ENCODE measurements at places on chromosomes 3 and 15.

DNA sequence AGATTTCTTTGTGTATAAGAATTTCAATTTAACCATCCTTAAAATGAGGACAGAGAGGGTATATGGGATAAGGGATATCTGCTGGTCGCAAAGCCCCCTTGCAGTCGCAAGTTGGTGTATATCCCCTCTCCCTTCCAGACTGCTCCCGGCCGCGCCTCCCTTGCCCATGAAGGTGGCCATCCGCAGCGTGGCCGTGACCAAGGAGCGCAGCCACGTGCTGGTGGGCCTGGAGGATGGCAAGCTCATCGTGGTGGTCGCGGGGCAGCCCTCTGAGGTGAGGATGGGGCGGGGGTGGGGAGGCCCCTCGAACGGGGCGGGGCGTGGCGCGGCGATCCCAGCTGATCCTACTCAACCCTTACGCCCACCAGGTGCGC is 29.4 kb downstream of the NBEAL2 start:
- no peak for DNase-seq

DNA sequence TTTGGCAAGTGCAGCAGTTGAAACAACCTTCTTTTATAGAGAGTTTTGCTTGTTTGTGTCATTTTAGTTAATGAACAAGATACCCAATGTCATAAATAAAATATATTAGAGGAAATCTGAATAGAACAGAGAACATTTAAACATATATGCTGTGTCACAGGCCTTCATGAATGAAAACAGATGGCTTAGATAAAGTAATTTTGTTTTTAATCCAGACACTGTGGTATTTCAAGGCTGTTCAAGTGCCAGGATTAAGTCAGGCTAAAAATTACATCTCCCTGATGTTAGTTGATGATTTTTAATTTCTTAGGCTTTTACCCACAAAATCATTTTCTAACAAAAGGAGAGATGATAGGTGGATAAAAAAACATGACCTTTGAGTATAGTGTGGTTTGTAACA is 4.9 kb upstream of the ACKR4 start:
- DNase-seq: no peak

GRCh38 chr3:36511791-36512486 is 131.6 kb downstream of the STAC start:
- DNase-seq: no peak

GRCh38 chr3:11199902-11200845 is 45.9 kb downstream of the HRH1 start:
- no peak for DNase-seq

DNA sequence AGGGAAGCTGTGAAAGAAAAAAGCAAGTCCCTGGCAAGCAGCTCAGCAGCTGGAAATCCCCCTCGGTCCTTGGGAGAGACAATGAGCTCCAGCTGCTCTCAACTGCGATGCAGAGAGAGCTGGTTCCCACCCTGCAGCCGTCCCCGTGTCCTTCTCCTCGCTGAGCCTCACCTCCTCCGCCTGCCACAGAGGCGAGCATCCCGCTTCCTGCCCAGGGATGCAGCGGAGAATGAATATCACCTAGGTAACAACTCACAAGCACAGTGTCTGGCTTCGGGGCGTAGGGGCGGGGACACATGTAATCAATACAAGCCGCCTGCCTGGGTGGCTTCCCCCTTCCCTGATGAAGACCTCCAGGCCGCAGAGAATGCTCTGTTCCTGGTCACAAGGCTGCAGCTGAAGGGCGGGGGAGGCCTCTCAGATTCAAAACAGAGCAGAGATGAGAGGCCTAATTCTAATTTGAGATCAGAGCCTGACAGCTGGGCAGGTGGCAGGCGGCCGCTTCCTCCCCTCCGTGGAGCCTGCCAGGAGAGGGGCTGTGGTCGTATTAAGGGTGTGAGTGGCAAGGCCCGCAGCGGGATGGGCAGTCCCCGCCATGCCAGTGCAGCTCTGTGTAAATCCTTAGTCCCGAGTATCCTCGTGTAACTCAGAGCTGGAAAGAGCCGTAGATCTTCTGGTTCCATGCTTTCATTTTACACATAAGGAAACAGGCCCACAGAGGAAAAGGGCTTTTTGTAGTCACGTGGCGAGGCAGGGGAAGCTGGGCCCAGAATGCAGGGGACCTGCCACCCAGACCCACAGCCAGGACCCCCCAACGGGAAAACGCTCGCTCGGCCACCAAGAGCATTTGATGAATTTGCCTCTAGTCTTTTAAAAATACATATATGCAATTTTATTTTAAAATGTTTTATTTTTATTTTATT is 24.3 kb downstream of the ZDHHC19 start:
- no peak for DNase-seq

GRCh38 chr3:159637883-159638542 is 350.6 kb upstream of the IL12A start:
- DNase-seq: peak; percentile 65

DNA sequence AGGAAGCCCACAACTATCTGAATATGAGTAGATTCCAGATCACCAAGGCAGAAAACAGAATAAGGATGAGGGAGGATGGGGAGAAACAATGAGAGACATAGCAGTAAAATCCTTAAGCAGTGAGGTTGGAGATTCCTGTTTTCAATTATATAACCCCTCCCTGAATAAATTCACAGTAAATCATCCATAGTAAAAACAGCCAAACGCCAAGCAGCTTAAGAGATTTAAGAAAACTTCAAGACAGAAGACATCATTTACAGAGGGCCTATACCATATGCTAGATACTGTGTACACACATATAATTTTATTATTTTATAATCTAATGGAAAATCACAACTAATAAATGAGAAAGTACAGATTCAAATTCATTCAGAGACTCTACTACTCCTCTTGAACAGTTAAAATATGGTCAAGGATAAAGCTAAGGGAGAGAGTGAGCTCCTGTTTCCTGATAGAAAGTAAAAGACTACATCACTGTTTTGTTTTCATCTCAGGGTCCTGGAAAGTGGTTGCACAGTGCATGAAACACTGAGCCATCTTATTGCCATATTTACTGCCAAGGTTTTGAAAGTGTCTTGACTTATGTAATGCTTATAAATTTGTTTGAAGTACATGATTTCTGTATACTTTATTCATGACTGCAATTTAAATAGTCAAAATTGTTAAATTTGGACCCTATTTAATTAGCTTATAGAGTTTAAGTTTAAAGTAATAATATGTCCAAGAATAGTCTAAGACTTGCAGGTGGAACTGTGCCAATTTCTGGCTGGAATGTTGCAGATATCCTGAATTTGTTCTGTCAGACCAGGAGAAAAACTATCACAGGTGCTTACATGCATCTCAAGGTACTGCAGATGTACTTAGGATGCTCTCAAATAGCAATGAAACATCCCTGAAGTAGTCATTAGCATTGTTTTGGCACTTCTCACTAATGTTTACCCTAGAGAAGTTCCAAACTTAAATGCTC is 141.4 kb downstream of the TBL1XR1 start:
- DNase-seq: peak; percentile 26

DNA sequence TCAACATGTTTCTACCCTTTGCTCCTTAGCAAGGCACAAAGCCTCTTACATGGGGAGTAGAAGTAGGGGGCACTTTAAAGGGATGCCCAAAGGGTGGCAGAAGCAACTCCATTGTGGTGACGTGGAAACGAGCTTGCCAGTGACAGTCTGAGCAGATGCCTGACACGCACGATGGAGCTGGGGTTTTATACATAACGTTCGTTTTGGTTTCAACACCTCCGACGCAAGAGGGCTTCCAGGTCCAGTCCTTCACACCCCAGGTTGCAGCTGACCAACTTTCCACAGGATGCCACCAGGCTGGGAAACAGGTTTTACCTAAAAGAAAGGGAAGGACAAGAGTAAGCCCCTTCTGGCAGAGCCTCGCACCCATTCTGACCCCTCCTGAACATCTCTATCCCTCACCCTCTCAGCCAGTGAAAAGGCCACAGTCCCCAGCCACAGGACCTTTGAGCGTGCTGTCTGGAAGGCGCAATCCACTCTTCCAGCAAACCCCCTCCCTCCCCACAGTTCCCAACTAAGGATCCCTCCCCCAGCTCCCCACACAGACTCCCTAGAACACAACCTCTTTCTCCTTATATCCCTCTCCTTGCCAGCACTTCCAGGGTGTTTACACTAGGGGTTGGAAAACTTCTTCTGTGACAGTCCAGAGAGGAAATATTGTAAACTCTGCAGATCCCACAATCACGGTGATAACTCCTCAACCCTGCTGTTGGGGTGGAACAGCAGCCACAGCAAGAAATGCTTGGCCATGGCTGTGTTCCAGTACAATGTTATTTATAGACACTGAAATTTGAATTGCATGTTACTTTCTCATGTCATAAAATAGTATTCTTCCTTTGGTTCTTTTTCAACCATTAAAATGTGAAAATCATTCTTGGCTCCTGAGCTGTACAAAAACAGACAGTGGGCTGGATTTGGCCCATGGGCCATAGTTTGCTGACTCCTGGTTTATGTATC is 36.2 kb downstream of the FAM174B start:
- DNase-seq: peak; percentile 50

DNA sequence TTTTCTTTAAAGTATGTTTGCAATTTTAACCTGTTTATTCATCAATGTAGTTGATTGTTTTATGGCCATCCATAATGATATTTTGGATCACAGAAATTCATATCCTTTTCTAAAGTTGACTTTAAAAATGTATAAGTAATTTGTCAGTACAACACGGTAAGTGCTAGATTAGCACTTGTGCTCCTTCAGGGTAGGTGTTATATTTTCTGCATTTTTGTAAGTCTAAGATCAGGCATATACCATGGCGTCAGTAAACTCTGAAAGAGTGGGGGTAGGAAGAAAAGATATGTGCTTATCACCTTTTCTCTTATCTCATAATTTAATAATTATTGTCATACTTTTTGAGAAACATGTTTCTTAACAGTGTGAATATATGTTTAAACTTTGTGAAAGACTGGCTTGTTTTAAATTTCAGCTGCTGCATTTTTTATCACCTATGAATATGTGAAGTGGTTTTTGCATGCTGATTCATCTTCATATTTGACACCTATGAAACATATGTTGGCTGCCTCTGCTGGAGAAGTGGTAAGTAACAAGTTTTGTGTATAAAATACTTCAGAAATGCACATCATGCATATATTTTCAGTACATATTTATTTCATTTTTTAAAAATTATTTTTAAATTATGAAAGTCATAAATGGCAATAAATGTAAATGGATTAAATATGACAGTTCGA is 22.1 kb downstream of the SLC25A26 start:
- no peak for DNase-seq

DNA sequence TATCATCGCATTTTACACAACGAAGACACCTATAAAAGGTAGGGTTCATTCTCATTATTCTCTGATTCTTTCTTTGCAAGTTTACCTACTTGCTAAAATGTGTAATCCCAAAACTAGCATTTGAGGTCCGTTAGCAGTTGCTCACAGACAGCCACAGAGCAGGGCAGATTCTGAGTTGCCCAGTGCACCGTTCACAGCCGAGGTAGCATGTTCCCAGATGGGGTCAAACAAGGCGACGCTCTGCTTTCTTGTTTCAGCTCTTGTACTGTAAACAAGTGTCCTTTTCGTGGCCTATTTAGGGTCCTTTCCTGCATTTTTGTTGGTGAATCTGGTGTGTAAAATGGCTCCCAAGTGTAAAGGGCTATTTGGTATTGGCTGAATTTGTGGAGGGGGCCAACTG is 3.1 kb downstream of the PPP1R2 start:
- DNase-seq: no peak

GRCh38 chr3:53996141-53996874 is 104.6 kb upstream of the SELENOK start:
- DNase-seq: no peak

GRCh38 chr3:138479438-138479863 is 45.0 kb downstream of the ESYT3 start:
- peak; percentile 70 for DNase-seq

DNA sequence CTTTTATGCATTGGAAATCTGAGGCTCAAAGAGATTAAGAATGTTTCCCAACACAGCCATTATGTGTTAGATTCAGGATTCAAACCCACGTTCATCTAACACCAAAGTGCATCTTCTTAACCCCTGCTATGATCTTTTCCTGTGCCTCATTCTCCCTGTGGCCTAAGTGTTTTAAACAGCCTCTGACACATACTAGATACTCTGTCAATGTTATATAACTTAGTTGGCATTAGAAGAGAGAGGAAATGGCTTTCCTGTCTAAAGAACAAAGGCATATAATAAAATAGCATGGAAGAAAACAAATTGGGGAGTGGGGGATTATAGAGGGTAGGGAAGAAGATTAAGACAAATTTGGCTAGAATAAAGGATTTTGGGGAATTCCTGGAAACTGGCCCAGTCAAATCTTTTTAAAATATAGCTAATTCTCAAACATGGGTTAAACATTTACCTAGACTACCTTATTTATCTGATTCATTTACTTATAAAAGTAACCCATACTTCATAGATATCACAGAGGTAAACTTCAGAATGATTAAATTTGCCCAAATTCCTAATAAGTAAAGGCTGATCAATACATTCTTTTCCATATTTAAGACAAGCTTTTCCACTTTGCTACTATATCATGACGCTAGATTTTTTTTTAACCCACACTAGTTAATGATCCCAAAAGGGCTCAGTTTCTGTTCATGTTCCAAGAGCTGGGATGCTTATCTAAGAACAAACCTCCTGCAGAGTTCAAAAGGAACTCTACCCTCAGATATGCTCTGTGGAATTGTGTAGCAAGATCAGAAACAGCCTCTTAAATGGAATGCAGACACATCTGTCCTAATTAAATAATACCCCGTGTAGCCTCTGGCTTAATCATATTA is 122.9 kb upstream of the PTPRG start:
- peak; percentile 32 for DNase-seq

GRCh38 chr15:58293622-58294550 is 137.9 kb upstream of the LIPC start:
- no peak for DNase-seq

GRCh38 chr3:133023362-133023761 is 14.8 kb upstream of the TMEM108 start:
- DNase-seq: no peak

- no peak for DNase-seq
These were observed 66.9 kb downstream of the BFSP2 start for GRCh38 chr3:133466531-133467386.

- no peak for DNase-seq
These were observed 245.0 kb downstream of the SHOX2 start for GRCh38 chr3:157861076-157861765.

GRCh38 chr15:66651913-66652642 is 50.0 kb upstream of the SMAD6 start:
- DNase-seq: no peak

- no peak for DNase-seq
These were observed 200.5 kb downstream of the PTPRG start for GRCh38 chr3:61761694-61762430.

- DNase-seq: no peak
These were observed 506.2 kb upstream of the ZNF385D start for GRCh38 chr3:22257252-22257651.

- no peak for DNase-seq
These were observed 567.9 kb downstream of the GOLGA6L6 start for GRCh38 chr15:19973718-19974117.

DNA sequence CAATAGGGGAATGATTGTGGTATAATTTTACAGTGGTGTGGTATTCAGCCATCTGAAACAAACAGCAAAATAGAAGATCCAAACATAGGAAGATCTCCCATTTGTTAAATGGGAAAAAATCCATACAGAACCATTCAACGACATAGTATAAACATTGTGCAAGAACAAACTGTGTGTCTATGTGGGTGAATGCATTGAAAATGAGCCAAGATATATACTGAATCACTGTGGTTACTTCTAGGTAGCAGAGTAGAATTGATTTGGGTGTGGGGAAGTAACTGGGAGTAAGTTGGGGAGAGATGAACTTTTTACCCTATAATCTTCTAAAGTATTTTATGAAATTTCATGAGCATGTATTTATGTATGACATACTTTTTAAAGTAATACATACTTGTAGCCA is 123.1 kb upstream of the UMPS start:
- DNase-seq: peak; percentile 85

- no peak for DNase-seq
These were observed 63.3 kb downstream of the DOCK3 start for GRCh38 chr3:50737906-50738598.
